Activated naive CD4-positive, alpha-beta T cell (primary cell): ENCODE measurements at places on chromosomes 5 and 9.

DNA sequence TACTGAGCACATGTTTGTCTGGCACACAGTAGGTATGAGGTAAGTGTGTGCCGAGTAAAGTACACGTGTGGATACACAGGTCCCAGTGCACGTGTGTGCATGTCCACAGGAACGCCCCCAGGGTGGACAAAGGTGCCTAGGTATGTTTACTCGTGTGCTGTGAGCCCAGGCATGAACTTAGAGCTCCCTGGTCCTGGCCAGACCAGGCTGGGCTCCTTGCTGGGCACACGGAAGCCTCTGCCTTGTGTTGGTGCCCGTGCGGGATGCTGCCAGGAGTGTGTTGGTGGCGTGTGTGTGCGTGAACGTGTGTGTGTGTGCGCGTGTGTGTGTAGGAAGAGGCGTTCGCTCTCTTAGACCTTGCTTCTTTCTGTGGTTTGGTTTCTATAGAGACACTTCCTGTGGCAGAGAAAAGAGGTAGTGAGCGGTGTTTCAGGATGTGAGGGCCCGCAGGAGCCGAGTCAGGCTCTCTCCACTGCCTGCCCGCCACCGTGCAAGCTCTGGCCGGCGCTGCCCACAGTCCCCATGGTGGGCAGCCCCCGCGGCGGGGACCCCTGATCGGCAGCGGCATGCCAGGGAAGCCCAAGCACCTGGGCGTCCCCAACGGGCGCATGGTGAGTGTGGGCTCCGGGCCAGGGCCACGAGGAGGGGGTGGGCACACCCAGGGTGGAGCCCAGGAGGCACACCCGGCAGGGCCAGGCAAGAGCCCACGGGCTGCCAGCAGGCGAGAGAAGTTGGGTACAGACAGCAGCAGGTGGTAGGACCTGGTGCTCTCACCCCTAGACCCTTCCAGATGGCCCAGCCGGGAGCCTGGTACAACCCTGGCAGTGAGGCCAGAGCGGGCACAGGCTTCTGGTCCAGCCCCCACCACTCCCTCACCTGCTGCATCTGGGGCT is at the start of gene RGS14:
Gene RGS14 (plus strand): TSS at position 466 of the 893 bp plus-strand sequence. CDS start 101 bp downstream, at position 567.
- peak; percentile 34 for DNase-seq

- DNase-seq, result no peak
Measured at GRCh38 chr5:1663186-1663585, 136.5 kb downstream of the MRPL36 start.

- DNase-seq, result no peak
Measured at GRCh38 chr5:99586878-99587277, 658.1 kb upstream of the CHD1 start.

GRCh38 chr5:125194883-125195282 is 448.4 kb upstream of the ZNF608 start:
- DNase-seq, result no peak

- DNase-seq, result no peak
Measured at GRCh38 chr9:82490019-82490499, 501.5 kb downstream of the SPATA31D1 start.
